ENCODE measurements at places on chromosomes 3 and 15. TPM values are rescaled to one million over a fixed set of nuclear protein-coding genes. Genes with fewer than 3 reads are reported as not detected.

DNA sequence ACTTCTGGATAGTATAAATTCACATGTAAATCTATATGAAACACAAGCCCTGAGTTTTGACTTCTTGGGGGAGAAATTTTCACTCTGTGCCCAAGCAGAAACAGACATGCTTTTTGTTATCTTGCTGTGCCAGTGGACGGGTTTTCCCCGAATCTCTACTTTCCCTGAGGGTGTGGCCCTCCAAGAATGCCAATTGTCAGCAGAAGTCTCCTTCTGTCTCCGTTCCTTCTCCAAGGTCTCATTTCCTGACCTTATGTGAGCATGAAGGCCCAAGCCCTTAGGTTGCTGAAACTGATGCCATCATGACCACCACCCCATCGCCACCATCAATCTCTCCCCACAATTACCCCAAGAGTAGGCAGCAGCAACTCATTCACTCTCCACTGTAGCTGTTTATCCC, 253.8 kb downstream of the XXYLT1 start:
- ATAC-seq, result no peak

DNA sequence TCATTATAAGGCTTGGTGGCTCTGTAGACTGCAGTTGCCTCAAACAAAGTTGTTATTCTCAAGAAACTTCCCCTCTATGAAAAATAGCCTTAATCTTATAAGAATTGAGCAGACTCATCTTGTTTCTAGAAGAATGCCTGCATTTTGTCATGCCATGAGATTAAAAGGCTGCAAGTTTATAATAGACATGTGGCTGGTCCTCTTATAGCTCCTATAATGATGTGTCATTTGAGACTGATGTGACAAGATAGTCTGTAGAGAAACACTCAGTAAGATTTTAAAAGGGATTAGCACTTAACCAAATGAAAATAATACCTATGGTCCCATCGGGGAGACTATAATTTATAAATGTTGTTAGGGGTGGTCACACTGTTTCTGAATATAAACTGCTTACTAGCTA, 312.5 kb downstream of the OXSM start:
- no peak for ATAC-seq

- no peak for ATAC-seq
Measured at GRCh38 chr3:87349833-87350232, 73.4 kb upstream of the POU1F1 start.

DNA sequence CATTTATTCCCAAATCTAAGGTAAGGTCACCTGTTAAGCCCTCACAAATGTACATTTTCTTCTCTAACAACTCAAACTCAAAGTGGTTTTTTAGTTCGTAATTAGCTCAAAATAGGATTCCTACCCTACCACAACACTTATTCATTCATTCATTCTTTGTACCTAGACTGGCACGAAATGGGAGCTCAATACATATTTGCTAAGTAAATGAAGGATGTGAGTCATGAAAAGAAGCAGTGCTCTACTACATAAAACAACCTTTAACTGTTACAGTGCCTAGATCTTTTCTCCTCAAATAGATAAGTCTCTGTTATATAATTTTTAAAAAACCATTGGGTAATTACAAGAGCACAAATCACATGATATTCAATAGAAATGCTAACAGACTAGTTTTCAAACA, 13.1 kb downstream of the RSL24D1 start:
- ATAC-seq, result no peak

DNA sequence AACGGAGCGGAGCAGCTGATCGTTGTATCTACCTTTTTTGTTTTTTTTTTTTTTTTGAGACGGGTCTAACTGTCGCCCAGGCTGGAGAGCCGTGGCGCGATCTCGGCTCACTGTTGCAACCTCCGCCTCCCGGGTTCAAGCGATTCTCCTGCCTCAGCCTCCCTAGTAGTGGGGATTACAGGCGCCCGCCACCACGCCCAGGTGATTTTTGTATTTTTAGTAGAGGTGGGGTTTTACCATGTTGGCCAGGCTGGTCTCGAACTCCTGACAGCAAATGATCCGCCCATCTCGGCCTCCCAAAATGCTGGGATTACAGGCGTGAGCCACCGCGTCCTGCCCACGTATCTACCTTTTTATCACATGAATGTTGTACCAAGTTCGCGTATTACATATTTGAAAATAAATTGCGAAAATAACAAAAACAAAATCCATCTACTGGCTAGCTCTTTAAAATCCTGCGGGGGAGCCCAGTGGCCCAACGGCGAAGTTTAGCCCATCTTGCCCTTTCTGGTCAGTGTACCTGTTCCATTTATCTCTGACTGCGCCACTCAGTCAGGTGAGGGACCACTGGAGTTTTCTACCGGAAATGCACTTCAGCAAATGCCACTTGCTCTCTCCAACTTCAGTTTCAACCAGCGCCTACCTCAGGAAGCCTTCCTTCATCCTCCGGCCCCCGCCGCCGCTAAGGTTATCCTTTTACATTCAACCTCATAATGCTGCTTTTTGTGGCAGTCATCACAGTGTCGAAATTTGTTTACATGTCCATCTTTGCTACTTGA, 1.2 kb upstream of the EIF3J start:
- no peak for ATAC-seq

DNA sequence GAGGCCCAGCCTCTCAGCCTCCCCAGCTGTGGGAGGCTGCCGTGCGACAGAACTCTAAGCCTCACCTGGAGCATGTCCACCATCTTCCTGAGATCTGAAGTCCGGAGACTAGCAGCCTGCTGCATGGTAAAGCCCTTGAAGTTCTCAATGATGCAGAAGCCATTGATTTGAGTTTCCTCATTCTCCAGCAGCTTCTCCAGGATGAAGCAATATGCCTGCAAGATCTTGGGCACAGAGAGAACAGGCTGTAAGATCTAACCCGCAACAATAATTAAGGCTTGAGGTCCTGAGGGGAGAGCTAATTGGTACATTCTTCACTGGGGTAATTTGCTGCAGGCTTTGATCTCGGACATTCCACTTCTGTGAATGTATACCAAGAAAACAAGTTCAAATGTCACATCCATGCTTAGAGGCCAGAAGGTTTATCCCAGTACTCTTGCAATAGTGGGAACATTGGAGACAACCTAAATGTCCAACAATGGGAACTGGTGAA, 9.7 kb downstream of the RLBP1 start:
- no peak for ATAC-seq

DNA sequence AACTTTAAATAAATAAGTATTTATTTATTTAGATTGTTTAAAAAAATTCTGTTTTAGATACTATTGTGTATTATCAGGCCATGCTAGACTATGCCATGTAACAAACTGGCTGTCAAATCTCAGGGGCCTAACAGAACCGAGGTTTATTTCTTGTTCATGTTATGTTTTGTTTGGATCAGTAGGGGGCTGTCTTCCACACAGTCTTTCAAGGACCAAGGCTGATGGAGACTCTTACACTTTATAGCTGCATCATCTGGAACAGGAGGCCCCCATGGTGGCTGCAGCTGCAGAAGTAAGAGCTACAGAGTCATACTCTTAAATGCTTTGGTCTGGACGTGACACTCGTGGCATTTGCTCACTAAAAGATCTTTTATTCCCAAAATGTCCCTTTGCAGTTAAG, 33.0 kb upstream of the ARL14 start:
- peak; percentile 72 for ATAC-seq

GRCh38 chr15:34768530-34768929, 13.7 kb upstream of the GJD2 start:
- ATAC-seq, result no peak

CHL1 gene
- 71.7 TPM for total RNA-seq

STAB1 gene
- 0.25 TPM for total RNA-seq

CRABP1 gene
- total RNA-seq, result not detected

ANKUB1 gene
- 3.1 TPM for total RNA-seq

TLR9 gene
- 0.14 TPM for total RNA-seq

OR5K2 gene
- not detected for total RNA-seq

CNTN4 gene
- 12.6 TPM for total RNA-seq

CCDC12 gene
- total RNA-seq, result 45.5 TPM
